Neural progenitor cell (in vitro differentiated cells): ENCODE measurements at places on chromosomes 12 and 14. TPM values are rescaled to one million over a fixed set of nuclear protein-coding genes. Genes with fewer than 3 reads are reported as not detected.
A peak's percentile ranks its signal among the peaks of the same experiment; 100 is the strongest.

SERPINA9 gene
- total RNA-seq: not detected in 2 replicates

ZCCHC8 gene
- 34.5 and 49.1 TPM in 2 replicates for total RNA-seq

FGF23 gene
- 0.58 and 0.90 TPM in 2 replicates for total RNA-seq

PRKD1 gene
- total RNA-seq: 8.1 and 8.7 TPM in 2 replicates

ZNF891 gene
- 6.0 and 7.2 TPM in 2 replicates for total RNA-seq

DGLUCY gene
- 17.0 and 47.2 TPM in 2 replicates for total RNA-seq

TUBA1C gene
- total RNA-seq: 402 and 655 TPM in 2 replicates

CIROP gene
- total RNA-seq: 0.06 TPM in 1 of 2 replicates, not detected in the other

FAM181A gene
- not detected in 2 replicates for total RNA-seq

- no peaks in the 10 kb centered on the region for H3K36me3 ChIP-seq
- H3K4me3 ChIP-seq: no peak overlapping the region
- H3K27me3 ChIP-seq: no peaks in the 10 kb centered on the region
- H3K4me1 ChIP-seq: no peaks in the 10 kb centered on the region
- DNase-seq: no peak
Measured at GRCh38 chr14:44449680-44450079, 57.4 kb downstream of the FSCB start.

- H3K4me3 ChIP-seq: no peak overlapping the region
- H3K27ac ChIP-seq: peak overlapping the region; percentile 63
- peaks cover 19% of the 10 kb centered on the region for H3K4me1 ChIP-seq
- peaks cover 10% of the 10 kb centered on the region for H3K36me3 ChIP-seq
Measured at GRCh38 chr12:119679490-119679889, 11.6 kb downstream of the PRKAB1 start.

DNA sequence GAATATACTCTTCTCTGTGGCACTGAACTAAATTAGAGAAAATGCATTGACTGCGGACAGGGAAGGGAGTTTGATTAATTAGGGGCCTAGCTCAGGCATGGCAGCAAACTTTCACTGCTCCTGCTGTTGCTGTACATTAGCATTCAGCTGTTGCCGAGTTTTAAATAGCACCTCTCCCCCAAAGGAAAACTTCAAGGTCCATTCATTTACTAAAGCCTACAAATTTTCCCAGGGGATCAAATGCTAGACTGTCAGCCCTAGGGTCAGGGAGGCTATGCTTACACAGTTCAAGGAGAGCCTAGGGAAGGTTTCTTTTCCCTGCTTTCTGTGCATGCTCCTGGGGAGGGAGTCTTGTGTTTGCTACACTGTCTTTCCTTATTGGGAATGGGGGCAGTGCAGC, 60.0 kb upstream of the GZMB start:
- no peak overlapping the region for H3K27ac ChIP-seq
- no peak overlapping the region for H3K4me3 ChIP-seq
- DNase-seq: no peak
- no peaks in the 10 kb centered on the region for H3K36me3 ChIP-seq

DNA sequence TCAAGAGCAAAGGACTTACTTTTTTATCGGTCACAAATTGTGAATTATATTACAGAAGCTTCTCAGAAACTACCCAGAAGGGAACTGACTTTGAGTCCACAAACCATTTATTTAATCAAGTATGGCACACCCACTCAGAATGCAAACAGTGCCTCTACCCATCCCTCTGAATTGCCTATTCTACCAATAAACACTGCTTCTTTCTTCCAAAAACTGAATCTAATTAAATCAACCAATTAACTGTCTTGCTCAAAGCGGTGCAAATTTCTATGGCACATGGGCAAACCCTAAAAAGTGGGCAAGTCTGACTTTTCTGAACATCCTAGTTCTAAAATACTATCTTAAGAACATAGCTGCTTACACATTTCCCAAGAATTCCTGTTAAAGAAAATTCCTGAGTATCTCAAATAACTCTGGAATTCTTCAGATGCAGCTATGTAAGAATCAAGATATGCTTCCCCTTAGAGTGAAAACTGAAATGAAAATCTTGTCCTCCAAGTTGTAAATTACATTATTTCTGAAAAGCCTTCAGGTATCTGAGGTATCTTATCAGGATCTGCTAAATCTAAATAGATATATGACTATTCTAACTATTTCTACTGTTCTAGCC, 4.3 kb downstream of the SPTLC2 start:
- H3K36me3 ChIP-seq: no peaks in the 10 kb centered on the region
- H3K27ac ChIP-seq: no peak overlapping the region
- H3K4me1 ChIP-seq: peaks cover 15% of the 10 kb centered on the region
- H3K4me3 ChIP-seq: no peak overlapping the region
- no peak for DNase-seq

DNA sequence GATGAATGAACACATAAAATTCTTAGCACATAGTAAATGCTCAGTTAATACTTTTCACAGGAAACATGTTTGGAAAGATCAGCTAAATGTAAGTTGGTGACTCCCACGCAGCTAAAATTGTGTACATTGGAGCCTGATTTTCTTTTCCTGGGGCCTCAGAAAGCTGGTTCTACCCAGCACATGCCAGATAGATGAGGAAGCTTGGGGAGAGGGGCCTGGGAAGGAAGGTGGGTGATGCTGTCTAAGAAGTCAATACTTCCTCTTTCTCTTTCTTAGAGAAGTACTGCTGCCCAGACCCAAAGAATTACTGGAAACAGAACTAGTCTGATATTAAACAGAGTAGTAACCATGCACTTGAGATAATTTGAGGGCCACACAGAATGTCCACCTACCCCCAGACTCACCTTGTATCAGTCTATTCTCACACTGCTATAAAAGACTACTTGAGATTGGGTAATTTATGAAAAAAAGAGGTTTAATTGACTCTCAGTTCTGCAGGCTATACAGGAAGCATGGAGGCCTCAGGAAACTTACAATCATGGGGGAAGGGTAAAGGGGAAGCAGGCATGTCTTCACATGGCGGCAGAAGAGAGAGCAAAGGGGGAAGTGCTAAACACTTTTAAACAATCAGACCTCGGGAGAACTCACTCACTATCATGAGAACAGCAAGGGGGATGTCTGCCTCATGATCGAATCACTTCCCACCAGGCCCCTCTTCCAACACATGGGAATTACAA, 123.3 kb upstream of the MED13L start:
- H3K4me3 ChIP-seq: no peak overlapping the region
- H3K27me3 ChIP-seq: no peaks in the 10 kb centered on the region
- H3K4me1 ChIP-seq: no peaks in the 10 kb centered on the region
- H3K36me3 ChIP-seq: no peaks in the 10 kb centered on the region
- H3K27ac ChIP-seq: no peak overlapping the region

- H3K27ac ChIP-seq: no peak overlapping the region
- no peaks in the 10 kb centered on the region for H3K36me3 ChIP-seq
- H3K27me3 ChIP-seq: no peaks in the 10 kb centered on the region
- peaks cover 10% of the 10 kb centered on the region for H3K4me1 ChIP-seq
Measured at GRCh38 chr14:81252278-81252677, 31.5 kb upstream of the GTF2A1 start.

DNA sequence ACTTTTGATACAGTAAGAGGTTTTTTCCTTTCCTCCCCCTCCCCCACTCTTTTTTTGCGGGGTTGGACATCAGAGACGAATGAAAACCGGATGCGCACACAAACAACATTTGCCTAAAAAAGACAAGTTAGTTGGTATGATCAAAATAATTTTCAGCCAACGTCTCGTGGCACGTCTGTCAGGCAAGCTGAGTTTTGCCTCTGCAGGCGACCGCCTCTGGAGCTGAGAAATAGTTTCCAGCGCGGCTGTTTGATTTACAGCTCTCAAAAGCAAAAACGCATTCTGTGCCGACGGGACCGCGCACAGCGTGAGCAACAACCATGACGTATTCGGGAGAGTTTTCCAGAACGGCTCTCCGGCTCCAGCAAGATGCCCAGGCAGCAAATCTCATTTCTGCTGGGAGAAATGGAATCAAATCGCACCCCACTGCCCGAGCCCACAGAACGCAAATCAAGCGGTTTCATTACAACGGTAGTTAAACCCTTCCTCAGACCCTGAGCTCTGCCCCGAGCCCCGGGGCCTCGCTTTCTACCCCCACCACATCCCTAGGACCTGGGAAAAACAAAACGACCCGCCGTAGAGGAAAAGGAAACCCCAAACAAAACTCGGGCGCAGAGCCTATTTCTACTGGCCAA, 14.2 kb upstream of the CALM1 start:
- peak; percentile 78 for DNase-seq
- H3K4me1 ChIP-seq: peaks cover 10% of the 10 kb centered on the region
- H3K4me3 ChIP-seq: peak overlapping the region; percentile 56
- H3K36me3 ChIP-seq: no peaks in the 10 kb centered on the region
- H3K27me3 ChIP-seq: peaks cover 9% of the 10 kb centered on the region
- H3K27ac ChIP-seq: peak overlapping the region; percentile 95

GRCh38 chr12:102776041-102776440, 141.0 kb downstream of the PAH start:
- H3K4me3 ChIP-seq: no peak overlapping the region
- no peak overlapping the region for H3K27ac ChIP-seq
- H3K4me1 ChIP-seq: no peaks in the 10 kb centered on the region

- no peak overlapping the region for H3K4me3 ChIP-seq
- H3K27me3 ChIP-seq: no peaks in the 10 kb centered on the region
- no peaks in the 10 kb centered on the region for H3K4me1 ChIP-seq
Measured at GRCh38 chr14:93720981-93721483, 67.3 kb downstream of the PRIMA1 start.

DNA sequence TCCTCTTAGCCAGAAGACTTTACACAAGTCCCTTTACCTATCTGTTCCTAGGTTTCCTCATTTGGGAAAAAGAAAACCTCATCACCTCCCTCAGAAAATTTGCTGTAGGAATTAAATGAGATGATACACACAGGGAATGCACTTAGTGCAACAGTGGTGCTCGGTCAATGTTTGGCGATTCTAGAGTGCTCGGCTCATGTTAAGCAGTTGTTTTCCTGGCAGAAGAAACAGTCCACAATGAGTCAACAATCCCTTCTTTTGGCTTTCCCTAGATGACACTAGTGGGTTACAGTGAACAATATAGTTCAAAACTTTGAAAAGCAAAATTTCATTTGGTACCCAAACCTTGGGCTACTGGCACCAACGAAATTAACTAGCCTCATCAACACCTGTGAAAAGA, 3.9 kb upstream of the TMEM233 start:
- peaks cover 13% of the 10 kb centered on the region for H3K4me1 ChIP-seq
- no peak overlapping the region for H3K4me3 ChIP-seq
- H3K27me3 ChIP-seq: peaks cover 78% of the 10 kb centered on the region

GRCh38 chr12:28172434-28173030, 17.7 kb upstream of the CCDC91 start:
- peak; percentile 53 for DNase-seq
- no peaks in the 10 kb centered on the region for H3K4me1 ChIP-seq
- H3K4me3 ChIP-seq: no peak overlapping the region

GRCh38 chr14:94469261-94469660, 6.7 kb downstream of the SERPINA9 start:
- H3K4me1 ChIP-seq: no peaks in the 10 kb centered on the region
- no peak overlapping the region for H3K27ac ChIP-seq
- H3K27me3 ChIP-seq: no peaks in the 10 kb centered on the region
- H3K36me3 ChIP-seq: no peaks in the 10 kb centered on the region
- no peak for DNase-seq

DNA sequence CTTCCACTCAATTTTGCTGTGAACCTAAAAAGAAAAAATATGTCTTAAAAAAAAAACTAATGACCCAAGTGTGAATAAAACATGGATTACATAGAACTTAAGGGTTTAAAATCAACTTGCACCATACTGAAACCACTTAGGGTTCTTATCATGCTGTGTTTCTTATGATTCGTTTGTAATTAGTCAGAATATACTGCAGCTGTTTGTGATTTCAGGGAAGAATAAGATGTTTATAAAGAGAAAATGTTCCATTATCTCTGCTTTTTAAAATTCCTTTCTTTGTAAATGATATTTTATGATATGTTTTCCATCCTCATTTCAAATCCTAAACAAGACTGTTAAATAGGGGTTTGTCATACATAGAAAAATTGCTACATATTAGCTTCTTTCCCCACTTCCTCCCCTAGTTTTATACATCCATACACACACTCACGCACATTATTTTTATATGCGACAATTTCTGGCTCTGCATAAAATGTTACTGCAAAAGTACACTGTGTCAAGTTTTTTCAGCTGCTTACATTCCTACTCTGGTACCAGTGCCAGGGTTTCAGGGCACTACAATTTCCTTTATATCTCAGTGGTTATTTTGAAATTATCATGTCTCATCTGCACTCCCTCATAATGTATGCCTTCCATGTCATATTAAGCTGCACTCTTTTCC, 275.2 kb upstream of the GARIN6 start:
- DNase-seq: no peak
- no peaks in the 10 kb centered on the region for H3K4me1 ChIP-seq
- H3K27ac ChIP-seq: no peak overlapping the region
- no peaks in the 10 kb centered on the region for H3K36me3 ChIP-seq
- no peak overlapping the region for H3K4me3 ChIP-seq
